ENCODE measurements at places on chromosomes 2 and 18.

DNA sequence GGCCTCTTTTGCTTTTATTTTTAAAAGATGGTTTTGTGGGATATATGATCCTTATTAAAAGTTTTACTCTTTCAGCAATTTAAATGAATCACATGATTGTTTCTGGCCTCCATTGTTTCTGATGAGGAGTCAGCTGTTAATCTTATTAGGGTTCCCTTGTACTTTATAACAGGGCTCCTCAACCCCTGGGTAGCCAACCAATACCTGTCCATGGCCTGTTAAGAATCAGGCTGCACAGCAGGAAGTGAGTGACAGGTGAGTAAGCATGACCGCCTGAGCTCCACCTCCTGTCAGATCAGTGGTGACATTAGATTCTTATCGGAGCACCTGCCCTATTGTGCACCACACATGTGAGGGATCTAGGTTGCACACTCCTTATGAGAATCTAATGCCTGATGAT is 45.1 kb upstream of the FAM98A start:
- DNase-seq = no peak

DNA sequence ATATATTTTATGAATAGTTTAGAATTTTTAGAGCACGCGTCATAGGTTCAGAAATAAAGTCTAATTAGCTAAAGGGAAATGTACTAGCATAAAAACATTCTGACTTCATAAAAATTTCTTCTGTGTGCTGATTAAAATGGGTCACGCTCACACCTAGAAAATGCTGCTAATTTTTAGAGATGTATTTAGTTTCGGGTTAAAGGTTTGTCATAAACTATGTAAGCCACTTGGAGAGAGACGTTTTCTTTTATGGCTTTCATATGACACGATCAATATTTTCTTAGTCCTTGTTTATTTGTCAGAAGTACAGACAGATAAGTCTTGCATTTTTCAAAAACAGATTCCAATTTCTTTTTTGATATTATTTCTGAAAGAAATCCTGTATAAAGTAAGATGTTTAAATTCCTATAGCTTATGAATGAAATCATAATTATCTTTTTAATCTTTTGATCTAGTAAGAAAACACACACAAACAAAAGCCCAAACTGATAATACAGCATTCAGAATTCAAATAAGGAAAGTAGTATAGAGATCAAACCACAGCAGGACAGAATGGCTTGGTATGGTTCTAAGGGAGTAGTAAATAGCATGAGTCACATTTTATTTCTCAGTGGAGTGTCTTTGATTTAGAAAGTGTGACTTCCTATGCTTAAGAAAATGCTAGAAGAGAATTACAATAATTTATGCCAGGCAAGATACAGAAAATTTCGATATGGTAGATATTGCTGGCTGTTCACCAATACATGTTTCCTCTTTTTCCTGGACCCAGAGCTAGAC is 236.6 kb downstream of the GPD2 start:
- no peak for DNase-seq

- DNase-seq = no peak
Measured at GRCh38 chr2:120442541-120442922, 96.6 kb downstream of the INHBB start.

GRCh38 chr2:78779761-78780160 is 245.7 kb upstream of the REG3G start:
- no peak for DNase-seq

GRCh38 chr2:218500501-218501060 is 67.6 kb downstream of the USP37 start:
- no peak for DNase-seq

- no peak for DNase-seq
Measured at GRCh38 chr18:295756-296490, 28.1 kb upstream of the THOC1 start.

DNA sequence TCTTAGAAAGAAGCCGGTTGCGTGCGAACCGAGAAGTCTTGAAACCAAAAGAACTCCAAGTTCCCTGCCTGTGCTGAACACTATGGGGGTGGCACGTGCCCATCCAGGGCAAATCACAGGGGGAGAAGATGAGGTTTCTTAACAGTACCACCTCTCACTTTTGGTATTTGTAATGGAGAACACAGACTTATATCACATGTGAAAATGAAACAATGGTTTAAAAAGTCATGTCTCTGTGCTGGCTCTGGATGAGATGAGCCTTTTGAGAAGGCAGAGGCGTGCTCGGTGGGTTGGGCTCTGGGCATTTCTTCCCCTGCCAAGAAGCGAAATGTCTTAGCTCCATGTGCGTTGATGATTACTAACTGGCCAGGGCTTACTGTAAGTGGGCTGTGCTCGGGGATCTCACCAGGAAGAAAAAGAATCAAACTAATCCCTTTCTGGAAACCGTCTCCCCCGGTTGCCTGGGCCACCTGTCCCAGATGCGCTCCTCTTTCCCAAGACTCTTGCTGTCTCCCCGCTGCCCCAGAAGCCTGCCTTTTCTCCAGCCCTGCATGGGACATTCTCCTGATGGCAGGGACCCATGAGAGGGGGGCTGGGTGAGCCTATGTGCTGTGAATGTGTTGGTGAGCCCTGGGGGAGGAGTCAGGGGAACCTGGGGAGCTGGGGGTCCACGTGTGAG is 252.9 kb downstream of the PRKCE start:
- no peak for DNase-seq

GRCh38 chr2:150742094-150742493 is 254.6 kb upstream of the RND3 start:
- no peak for DNase-seq

DNA sequence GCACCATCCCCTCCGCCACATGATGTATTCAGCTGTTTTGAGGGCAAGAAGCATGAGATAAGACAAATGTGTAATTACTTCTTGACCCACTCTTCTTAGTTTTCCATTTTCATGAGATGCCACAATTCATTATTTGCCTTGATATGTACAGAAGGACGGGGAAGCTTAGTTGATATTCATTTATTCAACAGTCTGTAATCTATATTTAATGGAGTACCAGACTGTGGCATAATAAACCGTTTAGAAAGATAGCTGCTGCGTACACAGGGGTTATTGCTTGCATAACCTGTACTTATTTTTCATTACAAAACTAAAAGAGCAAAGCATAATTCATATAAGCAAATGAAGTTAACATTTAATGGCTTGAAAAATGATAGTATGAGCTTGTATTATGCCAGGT is 466.4 kb upstream of the GYPC start:
- DNase-seq = no peak

GRCh38 chr2:159922563-159922962 is 124.6 kb upstream of the CD302 start:
- DNase-seq = no peak

DNA sequence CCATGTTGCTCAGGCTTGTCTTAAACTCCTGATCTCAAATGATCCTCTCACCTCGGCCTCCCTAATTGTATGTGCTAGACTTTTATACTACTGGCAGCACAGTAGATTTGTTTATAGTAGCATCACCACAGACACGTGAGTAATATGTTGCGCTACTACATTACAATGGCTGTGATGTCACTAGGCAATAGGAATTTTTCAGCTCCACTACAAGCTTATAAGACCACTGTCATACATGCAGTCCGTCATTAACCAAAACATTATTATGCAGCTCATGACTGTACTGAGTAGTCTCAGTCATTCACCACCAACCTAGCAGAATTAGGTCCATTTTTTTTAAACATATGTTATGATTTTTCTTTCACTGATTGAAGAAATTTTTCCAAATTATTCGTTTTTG is 398.9 kb downstream of the DCC start:
- DNase-seq = no peak

DNA sequence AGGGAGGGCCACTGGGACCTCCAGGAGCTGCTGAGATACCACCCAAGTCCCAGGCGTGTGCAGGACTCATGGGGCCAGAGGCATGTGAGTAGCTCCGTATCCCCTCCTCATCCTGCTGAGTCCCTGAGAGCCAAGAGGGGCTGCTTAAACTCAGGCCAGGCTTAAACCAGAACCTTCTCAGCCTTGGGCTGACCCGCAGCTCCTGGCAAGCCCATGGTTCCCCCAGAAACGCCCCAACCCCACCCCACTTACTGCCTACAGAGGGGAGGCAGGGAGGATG is 2.5 kb upstream of the NMUR1 start:
- no peak for DNase-seq

- no peak for DNase-seq
Measured at GRCh38 chr18:49853011-49853410, 39.7 kb upstream of the ACAA2 start.

DNA sequence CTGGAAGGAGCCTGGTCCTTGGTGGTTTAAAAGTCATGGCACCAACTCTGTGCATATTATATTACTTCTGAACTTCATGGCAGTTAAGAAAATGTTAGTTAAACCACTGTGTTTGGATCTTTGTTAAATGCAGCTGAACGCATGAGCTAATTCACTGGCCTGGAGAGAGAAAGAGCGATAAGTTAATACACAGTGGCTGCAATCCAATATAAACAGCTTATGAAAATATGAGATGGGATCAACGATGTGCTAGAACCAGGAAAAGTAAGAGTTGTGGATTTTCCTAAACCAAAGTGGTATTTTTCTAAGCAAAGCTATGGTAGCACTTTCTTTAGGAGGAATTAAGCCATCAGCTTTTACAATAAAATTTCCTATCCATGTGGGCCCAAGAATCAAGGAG is 326.7 kb downstream of the MTX2 start:
- no peak for DNase-seq

- no peak for DNase-seq
Measured at GRCh38 chr18:63889626-63890025, 2.1 kb downstream of the SERPINB2 start.

- no peak for DNase-seq
Measured at GRCh38 chr18:27789406-27789805, 387.5 kb downstream of the CDH2 start.

- DNase-seq = no peak
Measured at GRCh38 chr2:238157506-238158017, 1.2 kb upstream of the ERFE start.

GRCh38 chr18:44938720-44939665 is 258.3 kb downstream of the SETBP1 start:
- DNase-seq = no peak

GRCh38 chr2:67904566-67904965 is 158.2 kb downstream of the C1D start:
- no peak for DNase-seq

DNA sequence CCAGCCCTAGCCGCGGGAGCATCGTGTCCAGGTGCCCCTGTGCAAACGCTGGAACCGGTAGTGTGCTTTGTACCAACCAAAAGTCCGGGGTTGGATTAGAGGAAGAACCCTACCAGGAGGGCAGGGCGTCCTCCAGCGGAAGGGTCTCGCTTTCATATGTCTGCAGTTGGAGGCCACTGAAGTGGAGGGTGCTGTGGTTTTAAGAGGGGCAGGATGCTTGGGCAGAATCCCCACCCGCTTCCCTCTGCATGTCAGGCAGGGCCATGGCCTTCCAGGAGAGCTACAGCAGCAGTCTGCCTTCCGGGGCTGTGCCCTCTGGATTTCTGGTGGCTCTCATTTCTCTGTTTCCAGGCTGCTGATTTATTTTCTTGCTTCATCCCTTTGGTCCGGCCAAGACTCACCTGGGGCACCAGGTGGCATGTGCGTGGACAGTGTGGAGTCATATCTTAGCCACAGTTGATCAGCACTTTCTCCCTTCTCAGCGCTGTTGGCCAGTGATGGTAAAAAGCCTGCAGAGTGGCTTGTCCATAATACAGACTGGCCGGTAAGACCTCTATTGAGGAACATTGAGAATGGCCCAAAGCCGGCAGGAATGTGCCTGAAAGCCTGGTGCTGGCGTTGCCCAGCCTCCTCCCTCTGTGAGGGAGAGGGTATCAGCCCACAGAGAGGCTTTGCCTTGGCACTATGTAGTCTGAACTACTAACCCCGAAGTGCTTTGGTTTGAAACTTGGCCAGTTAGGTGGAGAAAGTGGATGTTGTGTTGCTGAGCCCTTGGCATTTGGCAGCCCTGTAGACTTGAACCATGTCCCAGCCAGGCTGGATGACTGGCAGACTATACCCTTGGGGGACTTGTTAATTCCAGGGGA is 1.8 kb downstream of the AGAP1 start:
- DNase-seq = no peak

DNA sequence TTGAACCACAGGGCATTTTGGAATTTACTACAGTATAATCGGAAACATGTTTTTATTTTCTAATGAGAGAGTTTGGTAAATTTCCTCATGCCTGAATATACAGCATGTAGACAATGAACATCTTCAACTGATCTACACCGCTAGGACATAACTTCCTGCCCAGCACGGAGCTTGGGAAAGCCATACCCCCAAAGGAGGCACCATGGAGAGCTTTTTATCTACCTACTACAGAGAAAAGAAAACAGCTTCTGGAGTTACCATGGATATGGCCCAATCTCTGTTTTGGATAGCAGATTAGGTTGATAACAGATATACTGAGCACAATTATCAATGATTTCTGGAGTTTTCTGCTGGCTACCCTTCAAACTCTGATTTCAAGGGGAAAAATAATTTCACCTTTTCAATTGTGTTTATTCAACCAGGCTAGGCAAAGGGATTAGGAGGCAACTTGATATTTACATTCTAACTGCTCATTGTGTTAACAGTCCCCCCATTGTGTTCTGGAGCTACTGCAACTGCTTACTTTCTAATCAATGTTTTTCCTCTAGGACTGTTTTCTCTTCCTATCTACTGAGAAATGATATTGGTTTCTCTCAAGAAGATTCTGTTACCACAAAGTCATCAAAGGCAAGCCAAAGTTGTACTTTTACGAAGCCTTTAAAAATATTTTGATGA is 123.0 kb upstream of the ARHGAP28 start:
- DNase-seq = no peak

DNA sequence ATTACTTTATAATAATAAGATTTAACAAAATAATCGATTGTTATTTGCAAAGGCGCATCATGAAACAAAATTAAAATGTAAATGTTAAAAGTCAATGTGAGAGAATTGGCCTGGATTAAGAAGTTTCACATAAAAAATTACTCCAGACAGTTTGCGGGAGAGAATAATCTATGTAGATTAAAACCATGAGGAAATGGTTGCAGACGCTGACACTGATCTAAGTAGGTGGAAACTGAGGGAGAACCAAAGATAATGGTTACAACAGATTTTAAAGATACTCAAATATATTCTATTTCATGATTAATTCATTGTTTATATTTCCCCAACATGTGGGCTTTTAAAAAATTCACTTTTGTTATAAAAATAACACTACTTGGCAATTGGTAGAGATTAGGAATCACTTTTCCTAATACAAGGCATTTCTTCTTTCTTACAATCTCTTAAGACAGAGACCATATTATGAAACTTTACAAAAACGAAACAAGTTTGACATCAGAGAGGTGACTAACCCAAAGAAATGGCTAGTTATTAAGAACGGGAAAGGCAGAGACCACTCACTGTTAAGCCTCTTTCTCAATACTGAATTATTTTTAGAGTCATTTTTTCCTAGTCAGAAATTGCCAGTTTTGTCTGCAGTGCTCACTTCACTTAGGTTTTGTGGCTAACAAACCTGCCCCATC is 1.6 kb downstream of the KANSL1L start:
- DNase-seq = no peak

GRCh38 chr2:100743741-100744140 is 76.2 kb upstream of the NPAS2 start:
- DNase-seq = no peak

- no peak for DNase-seq
Measured at GRCh38 chr18:68219872-68220271, 495.0 kb downstream of the TMX3 start.
